ENCODE measurements at places on chromosomes 5 and 9. TPM values are rescaled to one million over a fixed set of nuclear protein-coding genes. Genes with fewer than 3 reads are reported as not detected.

Gene HRCT1
- total RNA-seq = 16.0 TPM

Gene LCN9
- total RNA-seq = not detected

Gene CXXC5
- total RNA-seq = 38.3 TPM

Gene LIX1
- not detected for total RNA-seq

Gene GRIA1
- total RNA-seq = 0.33 TPM

Gene ADAMTSL1
- 7.5 TPM for total RNA-seq

Gene NR4A3
- total RNA-seq = 34.1 TPM

Gene DPYSL3
- total RNA-seq = 73.1 TPM

Gene AQP3
- 19.0 TPM for total RNA-seq

Gene KIF24
- total RNA-seq = 2.6 TPM

Gene TRPM6
- 0.80 TPM for total RNA-seq

Gene ELL2
- 168 TPM for total RNA-seq

Gene CDH9
- not detected for total RNA-seq

Gene NMUR2
- total RNA-seq = not detected

Gene CDC20B
- total RNA-seq = not detected

Gene LRRC70
- total RNA-seq = 8.6 TPM

Gene CDX1
- total RNA-seq = not detected

Gene PRR16
- 1.2 TPM for total RNA-seq

Gene HAPLN1
- total RNA-seq = not detected

Gene PCDHA9
- 0.66 TPM for total RNA-seq

Gene ADRB2
- 26.4 TPM for total RNA-seq

Gene ENHO
- 0.33 TPM for total RNA-seq

Gene IQGAP2
- 31.7 TPM for total RNA-seq

Gene AHRR
- total RNA-seq = 0.98 TPM

Gene BRIX1
- total RNA-seq = 18.2 TPM

Gene ZBTB5
- total RNA-seq = 10.6 TPM

Gene CDKN2B
- 7.3 TPM for total RNA-seq

Gene SLC6A19
- total RNA-seq = not detected

Gene MLANA
- total RNA-seq = not detected

Gene SHB
- total RNA-seq = 18.7 TPM

Gene GZMA
- 1.6 TPM for total RNA-seq

Gene SPATA6L
- 1.4 TPM for total RNA-seq

Gene LHX6
- total RNA-seq = 9.8 TPM

Gene SELENOP
- total RNA-seq = 1,868 TPM

Gene NR5A1
- not detected for total RNA-seq

Data from breast epithelium (tissue), 4 donors.